ENCODE measurements at places on chromosomes 3 and 15.

- DNase-seq = no peak
Observed at GRCh38 chr15:37361621-37362020, 261.3 kb upstream of the MEIS2 start.

DNA sequence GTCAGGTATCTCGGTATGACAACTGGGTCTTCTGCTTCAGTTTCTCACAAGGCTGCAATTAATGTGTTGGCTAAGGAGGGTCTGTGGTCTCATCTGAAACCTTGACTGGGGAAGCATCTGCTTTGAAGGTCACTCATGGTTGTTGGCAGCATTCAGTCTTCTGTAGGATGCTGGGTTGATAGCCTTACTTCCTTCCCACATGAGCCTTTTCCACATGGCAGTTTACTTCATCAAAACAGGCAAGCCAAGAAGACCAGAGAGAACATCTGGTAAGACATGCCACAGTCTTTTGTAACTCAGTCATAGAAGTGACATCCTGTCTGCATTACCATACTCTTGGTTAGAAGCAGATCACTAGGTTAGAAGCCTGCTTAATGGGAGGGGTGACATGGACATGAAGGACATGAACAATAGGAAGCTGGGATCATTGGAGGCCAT is 49.5 kb downstream of the CMC1 start:
- no peak for DNase-seq

- DNase-seq = no peak
Observed at GRCh38 chr3:12903000-12903800, 61.8 kb upstream of the RPL32 start.

DNA sequence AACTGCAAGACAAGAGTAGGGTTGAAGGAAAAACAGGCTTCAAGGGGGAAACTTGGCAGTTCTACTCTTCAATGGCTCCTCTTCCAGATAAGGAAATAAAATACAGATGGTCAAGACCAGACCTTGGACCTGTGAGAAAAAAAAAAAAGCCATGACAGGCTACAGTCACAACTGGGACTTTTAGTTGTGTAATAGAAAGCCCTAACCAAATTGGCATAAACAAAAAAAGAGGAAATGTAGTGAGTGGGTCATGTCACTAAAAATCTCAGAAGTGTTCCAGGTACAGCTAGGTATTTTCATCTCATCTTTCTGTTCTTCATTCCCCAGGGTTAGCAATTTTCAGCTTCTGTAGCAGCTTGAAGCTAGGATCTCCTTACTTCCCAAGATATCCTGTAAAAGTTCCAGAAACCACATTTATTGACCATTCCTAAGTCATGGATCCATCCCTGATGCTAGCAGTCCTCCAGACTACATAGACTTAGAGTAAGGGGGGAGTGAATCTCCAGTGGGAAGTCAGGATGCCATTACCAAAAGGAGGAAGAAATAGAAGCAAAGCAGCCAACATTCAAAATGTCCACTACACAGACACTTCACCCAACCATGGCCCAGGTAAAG is 61.0 kb upstream of the CSTA start:
- DNase-seq = no peak

- no peak for DNase-seq
Observed at GRCh38 chr15:73930790-73931281, 4.6 kb downstream of the LOXL1 start.

- DNase-seq = no peak
Observed at GRCh38 chr3:60594025-60594424, 657.2 kb downstream of the FHIT start.
